Non-pigmented ciliary epithelial cell (primary cell): ENCODE measurements at places on chromosomes 6 and 20.
A peak's percentile ranks its signal among the peaks of the same experiment; 100 is the strongest.

DNA sequence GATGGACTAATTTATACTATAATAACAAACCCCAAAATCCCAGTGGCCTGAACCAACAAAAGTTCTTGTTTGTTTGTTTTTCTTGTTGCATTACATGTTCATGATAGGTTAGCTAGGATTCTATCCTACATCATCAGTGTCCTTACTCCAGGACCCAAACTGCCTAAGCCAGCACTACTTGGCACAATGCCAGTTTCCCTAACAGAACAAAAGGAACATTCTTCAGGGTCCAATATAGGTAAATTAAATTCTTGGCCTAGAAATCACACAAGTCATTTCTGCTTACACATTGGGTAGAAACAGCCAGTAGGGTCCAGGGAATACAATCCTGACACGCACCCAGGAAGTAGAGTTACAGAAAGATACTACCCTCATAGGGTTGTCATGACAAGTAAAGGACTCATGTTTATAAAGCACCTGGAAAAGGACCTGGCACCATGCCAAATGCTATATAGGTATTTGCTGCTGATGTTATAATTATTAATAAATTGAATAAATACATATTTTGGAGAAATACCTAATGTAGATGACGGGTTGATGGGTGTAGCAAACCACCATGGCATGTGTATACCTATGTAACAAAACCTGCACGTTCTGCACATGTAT is 38.8 kb downstream of the RCAN2 start:
- no peak for DNase-seq

- DNase-seq: no peak
These were observed 29.1 kb downstream of the MYH7B start for GRCh38 chr20:34984756-34985261.

GRCh38 chr20:23955896-23956295 is 32.7 kb downstream of the GGTLC1 start:
- no peak for DNase-seq

- no peak for DNase-seq
These were observed 12.8 kb downstream of the RGS17 start for GRCh38 chr6:153117986-153118879.

DNA sequence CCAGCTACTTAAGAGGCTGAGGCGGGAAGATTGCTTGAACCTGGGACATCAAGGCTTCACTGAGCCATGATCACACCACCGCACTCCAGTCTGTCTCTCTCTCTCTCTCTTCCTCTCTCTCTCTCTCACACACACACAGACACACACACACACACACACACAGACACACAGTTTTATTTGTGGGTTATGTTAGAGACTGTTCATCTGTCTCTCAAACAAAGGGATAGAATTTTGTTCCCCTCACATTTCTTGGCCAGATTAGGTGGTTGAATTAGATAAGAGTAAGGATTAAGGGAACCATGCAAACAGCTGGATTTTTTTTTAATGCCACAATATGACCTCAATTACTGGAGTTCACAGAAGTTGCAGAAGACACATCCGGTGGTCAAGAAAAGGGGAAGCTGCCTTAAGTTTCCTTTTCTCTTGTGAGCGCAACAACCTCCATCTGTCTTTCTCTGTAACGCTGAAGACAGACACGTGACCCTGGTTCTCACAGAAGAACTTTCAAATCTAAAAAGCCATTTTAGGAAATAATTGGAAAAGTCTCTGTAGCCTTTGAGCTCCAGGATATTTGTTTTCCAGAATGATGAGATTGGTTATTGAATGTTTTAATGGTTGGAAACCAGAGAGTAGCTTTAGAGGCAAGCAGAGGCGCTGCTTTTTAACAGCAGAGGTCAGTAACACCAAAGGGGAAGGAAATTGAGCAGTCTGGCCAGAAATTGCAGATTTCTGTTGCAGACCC is 32.9 kb upstream of the LGSN start:
- peak; percentile 14 for DNase-seq

GRCh38 chr20:21387528-21387927 is 9.8 kb downstream of the NKX2-4 start:
- DNase-seq: no peak
